ENCODE measurements at places on chromosomes 6 and 20.

DNA sequence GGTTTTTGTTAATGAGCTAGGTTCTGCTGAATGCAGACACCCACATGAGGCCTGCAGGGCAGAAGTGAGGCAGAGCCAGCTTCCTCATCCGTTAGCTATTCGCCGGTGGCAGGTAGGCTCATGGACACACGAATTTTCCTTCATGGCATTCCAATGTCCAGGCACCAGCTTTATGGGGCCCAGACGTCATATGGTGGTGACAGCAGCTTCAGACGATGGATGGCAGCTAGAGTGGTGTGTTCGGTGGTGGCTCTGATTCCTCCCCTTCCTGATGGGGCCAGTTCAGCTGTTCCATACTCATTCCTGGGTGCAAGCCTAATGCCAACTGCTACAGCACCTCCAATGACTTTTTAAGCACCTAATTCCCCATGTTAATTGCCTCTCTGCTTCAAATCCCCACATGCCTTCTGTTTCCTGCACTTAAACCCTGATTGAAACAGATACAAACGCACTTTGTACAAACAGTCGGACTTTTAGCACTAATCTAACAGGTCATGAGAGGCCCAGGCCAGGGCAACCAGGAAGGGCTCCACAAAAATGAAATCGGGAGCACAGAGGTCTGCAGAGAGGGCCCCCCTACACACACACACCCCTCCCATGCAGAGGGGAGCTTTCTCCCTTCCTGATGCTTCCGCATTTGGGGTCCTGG is 35.7 kb upstream of the MLN start:
- DNase-seq, result no peak

- no peak for DNase-seq
These were observed 645.0 kb downstream of the PHF3 start for GRCh38 chr6:64280569-64280968.

DNA sequence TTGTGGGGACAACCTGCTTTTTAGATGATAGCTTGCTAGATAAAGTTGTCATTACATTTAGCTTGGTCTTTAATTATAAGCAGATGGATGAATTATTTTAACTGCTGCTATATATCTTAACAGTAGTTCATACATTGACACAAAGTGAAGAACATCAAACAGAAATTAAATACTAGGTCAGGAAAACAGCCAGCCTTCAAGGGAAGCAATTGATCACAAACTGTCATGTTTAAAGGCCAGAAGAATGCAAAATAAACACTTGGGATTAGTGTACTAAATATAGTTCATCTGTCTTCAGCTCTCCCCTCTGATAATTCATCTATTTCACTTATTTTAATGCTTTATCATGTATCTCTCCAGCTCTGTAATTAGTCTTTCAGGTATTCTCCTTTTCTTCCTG is 225.1 kb upstream of the FERMT1 start:
- no peak for DNase-seq

GRCh38 chr20:62742979-62743776 is 34.5 kb downstream of the NTSR1 start:
- no peak for DNase-seq

- DNase-seq, result no peak
These were observed 39.0 kb upstream of the CD93 start for GRCh38 chr20:23125159-23125558.

GRCh38 chr6:44667668-44668390 is 280.3 kb downstream of the CDC5L start:
- no peak for DNase-seq

DNA sequence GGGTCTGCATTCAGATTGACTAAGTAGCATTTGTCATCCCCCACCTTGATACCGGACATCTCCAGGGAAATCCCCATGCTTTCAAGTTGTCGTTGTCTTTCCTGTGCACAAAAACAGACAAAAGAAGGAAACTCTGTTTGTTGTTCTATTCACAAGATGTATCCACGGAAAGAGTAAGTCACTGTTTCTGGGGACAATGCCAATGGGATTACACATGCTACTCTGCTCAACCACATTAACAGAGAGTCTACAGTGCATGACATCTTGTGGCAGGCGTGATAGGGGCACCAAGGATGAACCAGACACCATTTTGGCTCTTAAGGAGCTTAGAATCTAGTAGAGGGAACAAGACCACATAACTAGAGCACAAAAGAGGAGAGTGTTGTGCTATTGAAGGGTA is 124.4 kb upstream of the NUP153 start:
- no peak for DNase-seq

GRCh38 chr6:156160795-156161165 is 616.4 kb upstream of the ARID1B start:
- DNase-seq, result no peak

DNA sequence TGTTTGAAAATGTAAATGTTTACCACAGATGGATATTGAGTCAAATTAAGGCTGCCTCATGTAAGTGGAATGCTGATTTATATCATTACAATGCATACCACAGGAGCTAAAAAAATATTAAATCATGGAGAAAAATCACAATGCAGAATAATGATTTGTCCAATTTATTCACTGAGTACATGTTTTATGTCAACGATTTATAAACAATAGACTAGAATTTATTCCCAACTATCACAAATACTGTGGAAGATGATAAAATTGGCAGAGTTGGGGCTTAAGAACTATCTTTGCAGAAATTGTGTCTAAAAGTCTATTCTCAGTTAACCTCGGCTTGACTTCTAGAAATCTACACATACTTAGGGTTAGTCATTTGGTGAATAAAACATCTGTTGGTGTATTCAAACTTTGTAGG is 472.1 kb upstream of the MARCKS start:
- no peak for DNase-seq

- DNase-seq, result no peak
These were observed 289.5 kb downstream of the ESR1 start for GRCh38 chr6:152096863-152097496.
